ENCODE measurements at places on chromosomes 7 and 10. TPM values are rescaled to one million over a fixed set of nuclear protein-coding genes. Genes with fewer than 3 reads are reported as not detected.

FEZF1 gene
- not detected for total RNA-seq

POP7 gene
- 27.8 TPM for total RNA-seq

GNG11 gene
- 302 TPM for total RNA-seq

DNA sequence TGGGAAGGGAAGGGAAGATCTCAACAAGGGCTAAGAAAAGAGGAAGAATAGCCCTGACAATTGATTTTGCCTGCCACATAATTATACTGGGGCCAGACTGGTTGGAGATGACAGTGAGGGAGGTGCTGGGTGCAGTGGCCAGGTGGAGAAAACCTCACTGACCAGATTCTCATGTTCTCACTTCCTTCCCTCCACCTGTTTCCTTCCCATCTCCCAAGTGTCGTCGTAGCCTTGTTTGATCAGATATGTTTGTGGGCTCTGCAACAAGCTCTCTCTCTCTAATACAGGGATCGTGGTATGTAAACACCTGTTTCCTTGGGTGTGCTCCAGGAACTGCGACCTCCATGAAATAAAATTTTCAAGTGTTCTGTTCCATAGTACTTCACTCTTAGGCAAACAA, 60.2 kb downstream of the VCL start:
- no peak for DNase-seq

DNA sequence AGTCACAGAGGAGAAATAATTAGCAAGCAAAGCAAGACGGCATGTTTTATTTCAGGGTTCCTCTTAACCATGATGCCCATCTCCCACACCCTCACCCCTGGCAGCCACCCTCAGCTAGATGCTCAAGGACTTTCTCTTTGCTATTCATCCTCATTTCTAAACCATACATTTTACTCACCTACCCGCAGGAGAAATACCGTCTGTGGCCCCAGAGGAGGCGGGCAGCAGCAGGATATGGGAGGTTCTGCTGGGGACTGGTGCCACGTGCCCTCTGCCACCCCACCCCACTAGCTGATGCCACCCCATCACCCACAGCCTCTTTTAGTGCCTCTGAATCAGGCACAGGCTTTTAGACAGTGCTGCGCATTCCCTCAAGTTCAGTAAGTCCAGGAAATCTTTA, 168.7 kb upstream of the ITGB1 start:
- DNase-seq = no peak

DNA sequence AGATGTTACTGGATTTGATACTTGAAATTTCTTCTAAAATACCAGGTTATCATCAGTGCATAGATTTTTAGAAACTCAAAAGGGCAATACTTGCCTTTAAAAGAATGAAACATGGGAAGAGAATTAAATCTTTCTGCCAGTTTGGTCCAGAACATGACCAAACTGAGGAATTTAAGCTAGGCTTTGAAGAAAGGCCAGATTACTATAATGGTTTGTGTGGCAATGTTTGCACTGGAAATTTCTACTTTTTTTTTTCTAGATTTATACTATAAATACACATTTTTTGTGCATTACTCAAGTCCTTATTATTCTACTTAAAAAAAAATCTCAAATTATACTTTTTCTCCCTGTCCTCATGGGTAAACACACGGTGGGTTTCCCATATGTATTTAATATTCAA, 9.2 kb downstream of the MKX start:
- DNase-seq = no peak

GRCh38 chr10:88293073-88293472, 290.0 kb downstream of the RNLS start:
- DNase-seq = peak; percentile 16

DNA sequence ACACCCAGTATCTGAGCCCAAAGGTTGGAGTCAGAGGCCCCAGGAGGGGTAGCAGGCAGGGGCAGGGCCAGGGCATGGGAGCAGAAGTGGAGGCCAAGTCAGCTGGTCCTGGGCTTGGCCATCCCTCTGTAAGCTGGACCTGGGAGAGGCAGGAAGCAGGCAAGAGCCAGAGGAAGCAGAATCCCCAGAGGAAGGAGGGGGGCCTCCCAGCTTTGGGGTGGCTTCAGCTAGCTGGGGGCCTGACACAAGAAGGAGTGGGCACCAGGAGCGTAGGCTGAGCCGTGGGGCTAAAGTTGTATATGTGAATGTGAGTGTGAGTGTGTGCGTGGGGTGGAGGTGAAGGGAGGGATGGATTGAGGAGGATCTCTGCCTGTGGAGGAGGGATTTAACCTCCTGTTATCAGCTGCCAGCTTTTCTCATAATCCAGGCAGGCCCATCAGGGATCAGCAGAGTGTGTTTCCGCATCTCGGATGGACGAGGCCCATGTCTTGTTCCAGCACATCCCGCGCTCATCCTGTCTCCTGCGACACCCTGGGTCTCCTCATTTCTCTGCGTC, 54.0 kb downstream of the NEURL1 start:
- no peak for DNase-seq

DNA sequence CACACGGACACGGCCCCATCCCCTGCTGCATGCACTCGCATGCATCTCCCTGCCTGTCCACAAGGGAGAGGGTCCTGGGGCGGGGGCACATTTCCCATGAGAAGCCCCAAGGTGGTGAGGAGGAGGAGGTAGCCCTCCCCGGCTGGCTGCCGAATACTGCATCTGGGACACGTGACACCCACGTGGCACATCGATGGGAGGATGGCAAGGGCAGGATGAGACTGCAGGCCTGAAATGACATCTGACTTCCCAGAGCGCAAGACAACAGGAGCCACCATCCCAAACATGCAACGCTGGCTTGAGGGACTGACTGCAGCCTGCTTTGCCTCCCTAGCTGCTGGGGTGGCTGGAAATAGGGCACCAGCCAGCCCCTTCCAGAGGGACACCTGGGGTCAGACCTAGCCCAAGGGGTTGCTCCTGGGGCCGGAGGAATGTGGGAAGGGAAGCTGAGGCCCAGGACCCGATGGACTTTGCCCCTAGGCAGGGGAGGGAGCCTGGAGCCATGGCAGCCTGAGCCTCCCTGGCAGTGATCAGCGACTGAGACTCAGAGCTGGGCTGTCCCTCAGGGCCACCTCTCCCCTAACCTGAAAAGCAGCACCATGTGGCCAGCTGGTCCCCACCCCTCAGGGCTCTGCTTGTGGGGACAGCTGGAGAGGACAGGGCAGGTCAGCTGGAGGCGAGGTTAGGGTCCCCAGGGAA, 16.1 kb downstream of the BUD23 start:
- no peak for DNase-seq

DNA sequence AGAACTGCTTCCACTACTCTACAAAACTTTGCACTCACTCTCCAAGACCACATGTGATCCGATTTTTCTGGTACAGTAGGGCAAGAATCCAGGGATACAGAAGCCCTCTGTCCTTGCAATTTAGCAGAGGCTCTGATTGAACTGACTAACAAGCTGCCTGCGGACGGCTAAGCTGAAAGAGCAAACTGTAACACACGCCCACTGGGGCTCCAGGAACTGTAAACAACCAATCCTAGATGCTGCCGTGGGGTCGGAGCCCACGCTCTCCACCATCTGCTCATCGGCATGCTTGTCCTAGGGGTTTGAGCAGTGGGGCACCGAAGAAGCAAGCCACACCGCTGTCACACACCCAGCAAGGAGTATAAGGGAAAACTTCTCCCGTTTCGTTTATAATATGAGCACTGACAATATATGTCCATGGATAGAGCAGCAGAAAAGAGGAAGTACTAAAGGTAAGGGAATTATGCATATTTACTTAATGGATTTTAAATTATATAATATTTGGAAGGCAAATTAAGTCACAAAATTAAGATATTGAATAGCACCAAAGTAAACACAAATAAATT, 634.4 kb upstream of the POT1 start:
- DNase-seq = no peak

Data from glomerular endothelial cell (primary cell).